Activated T-helper 1 cell treated with Interleukin-2 at 50 U/mL for 16 hours (primary cell): ENCODE measurements at places on chromosomes 5 and 9.

- DNase-seq, result no peak
Observed at GRCh38 chr9:121683652-121684051, 32.2 kb downstream of the DAB2IP start.

GRCh38 chr9:100104314-100104713, 5.3 kb downstream of the INVS start:
- DNase-seq, result no peak

DNA sequence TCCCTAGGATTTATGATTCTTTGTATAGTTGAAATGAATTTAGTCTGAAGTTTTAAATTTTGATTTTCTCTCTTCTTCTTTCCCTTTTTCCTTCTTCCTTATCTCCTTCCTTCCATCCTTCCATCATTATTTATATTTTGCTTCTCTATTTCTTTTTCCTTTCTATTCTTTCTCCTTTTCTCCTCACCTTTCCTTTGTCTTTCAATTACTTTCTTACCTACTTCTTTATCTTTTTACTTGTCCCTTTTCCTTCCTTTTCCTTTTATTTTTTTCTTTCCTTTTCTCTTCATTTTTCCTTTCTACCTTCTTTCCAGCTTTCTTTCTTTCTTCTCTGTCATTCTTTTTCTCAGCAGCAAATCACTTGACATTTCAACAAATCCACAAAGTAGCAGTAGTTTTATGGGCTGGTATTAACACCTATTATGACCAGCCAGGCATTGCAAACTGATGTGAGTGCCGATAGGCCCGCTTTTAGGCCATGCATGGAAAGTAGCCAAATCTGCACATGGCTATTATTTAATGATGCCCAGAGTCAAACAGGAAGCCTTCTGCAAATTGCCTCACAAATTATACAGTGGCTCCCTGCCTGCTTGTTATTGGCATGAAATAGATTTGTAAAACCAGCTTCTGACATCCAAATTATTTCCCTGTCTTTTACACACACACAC, 37.1 kb upstream of the NR3C1 start:
- DNase-seq, result no peak

DNA sequence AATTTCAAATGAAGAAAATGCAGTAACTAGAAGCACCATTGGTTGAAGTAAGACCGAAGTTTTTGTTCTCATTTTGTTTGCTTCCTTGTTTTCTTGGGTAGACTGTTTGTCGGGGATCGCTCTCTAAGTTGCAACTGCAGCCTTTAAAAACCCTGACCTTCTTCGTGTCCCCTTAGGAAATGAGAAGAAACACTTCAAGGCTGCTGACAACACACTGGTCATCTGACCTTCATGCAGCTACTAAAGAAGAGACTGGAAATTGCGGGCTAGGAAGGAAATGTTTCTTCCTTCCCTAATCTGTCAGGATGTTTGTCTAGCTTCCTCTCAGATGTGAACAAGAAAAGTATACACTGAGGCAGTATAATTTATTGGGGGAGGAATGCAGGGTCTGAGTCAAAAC, 50.7 kb upstream of the CHSY3 start:
- no peak for DNase-seq

DNA sequence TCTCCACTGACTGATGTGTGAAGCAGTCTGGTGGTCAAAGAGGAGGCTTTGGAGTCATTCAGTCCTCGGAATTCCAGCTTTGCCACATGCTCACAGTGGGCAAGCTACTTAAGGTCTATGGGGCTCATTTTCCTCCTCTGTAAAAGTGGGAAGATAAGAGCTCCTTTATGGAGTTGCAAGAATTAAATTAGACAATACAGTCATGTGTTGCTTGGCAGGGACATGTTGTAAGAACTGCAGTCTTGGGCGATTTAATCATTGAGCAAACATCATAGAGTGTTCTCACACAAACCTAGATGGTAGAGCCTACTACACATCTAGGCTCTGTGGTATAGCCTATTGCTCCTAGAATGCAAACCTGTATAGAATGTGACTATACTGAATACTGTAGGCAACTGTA, 253.9 kb downstream of the SH3GL2 start:
- no peak for DNase-seq

DNA sequence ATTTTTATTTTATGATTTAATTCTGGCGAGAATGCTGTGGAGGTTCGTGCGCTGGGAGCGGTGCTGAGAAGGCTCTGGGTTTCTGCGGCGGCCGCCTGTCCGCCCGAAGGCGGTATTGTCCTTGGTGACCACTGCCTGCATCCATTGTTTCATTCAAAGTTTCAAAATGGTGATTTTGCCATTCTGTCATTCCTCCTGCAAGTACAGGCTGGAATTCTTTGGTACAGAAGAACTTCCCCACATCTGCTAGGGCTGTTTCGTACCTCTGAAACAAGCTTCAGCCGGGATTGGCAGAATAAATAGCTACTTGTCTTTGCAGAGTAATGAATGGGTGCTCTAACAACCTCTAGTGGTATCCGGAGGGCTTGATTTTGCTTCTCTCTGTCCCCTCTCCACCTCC, 112.6 kb upstream of the CACNA1B start:
- no peak for DNase-seq

GRCh38 chr5:177183766-177184360, 50.3 kb downstream of the NSD1 start:
- no peak for DNase-seq

GRCh38 chr5:172559004-172559932, 81.8 kb upstream of the NEURL1B start:
- no peak for DNase-seq

DNA sequence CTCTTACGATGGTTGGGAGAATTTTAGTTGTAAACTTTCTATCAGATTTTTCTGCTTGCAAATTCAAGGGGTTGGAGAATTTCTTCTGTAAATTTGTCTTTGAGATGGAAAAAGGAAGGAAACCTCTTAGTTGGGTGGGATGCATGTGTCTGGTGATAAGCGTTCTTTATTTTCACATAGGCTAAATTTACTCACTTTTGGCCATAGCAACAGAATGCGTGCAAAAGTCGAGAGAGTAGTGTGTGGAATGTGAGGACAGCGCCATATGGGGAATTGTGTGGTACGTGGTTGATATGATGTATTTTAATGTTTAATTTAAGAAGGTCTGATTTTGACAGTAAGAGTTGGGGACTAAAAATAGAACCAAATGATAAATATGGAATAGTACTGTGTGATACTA, 282.2 kb downstream of the TAF11L14 start:
- no peak for DNase-seq

DNA sequence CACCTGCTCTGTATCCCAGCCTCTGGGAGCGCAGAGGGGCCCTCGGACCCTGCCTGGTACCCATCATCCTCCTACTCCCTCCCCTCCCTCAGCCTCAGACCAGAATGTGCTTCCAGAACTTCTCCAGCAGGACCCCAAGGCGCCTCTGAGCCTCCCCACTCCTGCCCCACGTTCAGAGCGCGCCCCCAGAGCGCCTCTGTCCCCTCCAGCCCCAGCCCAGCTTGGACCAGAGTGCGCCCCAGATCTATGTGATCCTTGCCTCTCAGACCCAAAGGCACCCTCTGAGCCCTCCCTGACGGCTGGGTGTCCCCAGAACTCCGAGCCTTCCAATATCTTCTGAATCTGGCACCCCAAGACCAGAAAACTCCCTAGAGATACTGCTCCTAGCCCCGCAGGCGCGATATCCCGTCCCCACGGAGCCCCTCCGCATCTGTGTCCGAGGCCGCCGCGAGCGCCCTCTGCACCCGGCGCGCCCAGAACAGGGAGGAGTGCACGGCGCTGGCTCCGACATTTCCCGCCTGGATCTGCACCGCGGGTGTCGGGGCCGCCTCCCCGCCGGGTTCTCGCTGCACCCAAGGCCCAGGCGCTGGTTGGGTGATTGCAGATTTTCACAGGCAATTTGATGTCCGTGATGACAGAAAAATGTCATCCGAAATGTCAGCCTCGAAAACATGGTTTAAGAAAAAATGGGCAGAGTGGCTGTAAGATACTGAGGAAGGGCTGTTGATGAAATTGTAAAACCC, 522 bp downstream of the BHMT start:
- DNase-seq, result no peak

DNA sequence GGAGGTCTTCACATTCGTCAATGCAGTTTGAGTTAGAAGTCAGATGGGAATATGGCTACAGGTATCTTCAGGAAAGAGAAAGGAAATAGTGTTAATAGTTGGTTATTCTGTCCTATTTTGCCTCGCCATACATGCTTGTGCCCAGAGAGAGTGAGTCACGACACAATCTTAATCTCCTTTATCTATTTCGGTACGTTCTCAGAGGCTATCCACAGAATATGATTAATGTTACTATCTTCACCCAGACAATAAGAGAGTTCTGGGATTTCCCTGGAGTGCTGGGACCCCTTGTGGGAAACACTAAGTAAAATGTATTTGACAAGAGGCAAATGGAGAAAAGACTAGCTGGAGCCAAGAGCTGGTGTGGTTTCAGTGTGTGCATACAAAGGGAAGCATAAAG, 25.5 kb downstream of the MINAR2 start:
- no peak for DNase-seq

GRCh38 chr5:131786900-131787692, 9.7 kb downstream of the FNIP1 start:
- DNase-seq, result no peak

DNA sequence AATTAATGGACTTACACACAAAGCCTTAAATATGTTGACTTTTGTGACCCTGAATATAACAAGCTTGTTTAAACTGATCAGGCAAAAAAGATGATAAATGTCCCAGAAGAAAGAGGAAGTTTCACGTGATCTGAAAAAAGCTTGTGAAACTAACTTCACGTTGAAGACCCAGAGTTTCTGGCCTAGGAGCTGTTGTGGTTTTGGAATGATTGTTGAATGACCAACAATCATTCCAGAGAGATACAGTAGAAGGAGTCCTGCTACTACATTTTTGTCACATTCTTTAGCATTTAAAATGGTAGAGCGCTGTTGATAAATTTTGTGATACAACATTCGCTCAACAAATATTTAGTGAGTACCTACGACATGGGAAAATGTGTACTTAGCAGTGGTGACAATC, 143.1 kb upstream of the FBN2 start:
- DNase-seq, result no peak

GRCh38 chr5:150035139-150035895, 34.8 kb downstream of the HMGXB3 start:
- no peak for DNase-seq
